ENCODE measurements at places on chromosomes 7 and 10.

GRCh38 chr10:99484626-99485581, 47.8 kb upstream of the NKX2-3 start:
- no peak for DNase-seq

DNA sequence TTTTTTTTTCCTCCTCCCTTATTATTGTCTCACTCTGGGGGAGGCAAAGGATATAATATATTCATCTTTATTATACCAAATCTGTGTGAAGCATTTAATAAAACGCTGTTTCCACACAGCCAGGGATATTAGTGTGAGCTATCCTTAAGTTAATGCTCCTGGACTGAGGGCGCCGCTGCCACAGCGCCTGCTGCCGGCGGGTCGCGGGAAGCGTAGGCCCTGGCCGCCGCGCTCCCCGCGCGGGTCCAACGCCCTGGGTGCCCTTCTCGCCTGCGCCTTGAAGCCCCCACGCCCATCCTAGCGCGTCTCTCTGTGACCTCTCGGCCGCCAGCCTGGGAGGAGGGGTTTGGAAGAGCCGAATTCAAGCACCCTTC, 9.5 kb upstream of the LBX1 start:
- DNase-seq = no peak

DNA sequence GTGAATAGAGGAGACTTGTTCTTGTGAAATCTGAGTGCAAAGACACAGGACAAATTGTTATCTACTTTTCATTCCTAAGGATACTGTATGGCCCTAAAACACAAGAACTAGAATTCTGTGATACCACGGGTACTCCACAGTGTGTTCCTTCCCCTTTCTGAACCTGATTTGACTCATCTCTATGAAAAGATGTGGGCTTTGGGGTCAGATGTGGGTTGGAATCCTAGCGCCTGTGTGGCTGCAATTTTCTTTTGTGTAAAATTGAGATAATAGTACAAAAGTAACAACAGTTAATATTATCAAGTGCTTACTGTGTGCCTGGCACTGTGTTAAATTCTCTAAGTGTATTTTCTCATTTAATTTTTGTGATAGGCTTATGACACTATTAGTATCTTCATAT, 8.1 kb downstream of the SRGN start:
- DNase-seq = no peak

GRCh38 chr10:69673521-69673920, 43.5 kb downstream of the FAM241B start:
- no peak for DNase-seq

GRCh38 chr10:120689777-120690529, 161.2 kb upstream of the WDR11 start:
- no peak for DNase-seq

GRCh38 chr7:38178695-38179344, 775 bp downstream of the STARD3NL start:
- DNase-seq = peak; percentile 36

GRCh38 chr10:45408421-45409319, 34.7 kb downstream of the ALOX5 start:
- no peak for DNase-seq

DNA sequence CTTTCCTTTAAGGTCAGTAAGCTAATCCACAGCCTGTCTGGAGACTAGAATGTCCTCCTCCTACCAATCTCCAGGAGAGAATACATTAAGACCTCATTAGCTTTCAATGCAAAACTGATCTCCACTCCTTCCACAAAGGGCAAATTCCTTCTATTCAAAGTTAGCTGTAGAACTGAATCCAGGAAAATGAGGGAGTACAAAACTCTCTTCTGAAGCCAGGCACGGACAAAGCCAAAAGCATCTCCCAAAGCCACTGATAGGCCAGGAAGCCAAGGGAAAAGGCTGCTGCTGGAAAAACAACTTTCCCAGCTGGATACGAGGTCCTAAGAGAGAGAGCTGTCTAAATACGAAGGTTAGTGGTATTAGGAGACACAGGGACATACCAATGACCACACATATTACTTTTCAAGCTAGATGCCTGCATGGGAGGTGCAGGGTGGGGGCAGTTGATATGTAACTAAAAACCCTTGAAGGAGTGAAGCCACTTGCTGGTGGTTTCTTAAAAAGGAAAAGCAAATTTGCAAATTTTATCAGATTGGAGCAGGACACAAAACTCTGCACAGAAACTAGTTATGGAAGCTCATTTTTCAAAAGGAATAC, 43.6 kb downstream of the MKX start:
- no peak for DNase-seq

GRCh38 chr10:110171032-110171431, 36.4 kb upstream of the MXI1 start:
- DNase-seq = no peak

DNA sequence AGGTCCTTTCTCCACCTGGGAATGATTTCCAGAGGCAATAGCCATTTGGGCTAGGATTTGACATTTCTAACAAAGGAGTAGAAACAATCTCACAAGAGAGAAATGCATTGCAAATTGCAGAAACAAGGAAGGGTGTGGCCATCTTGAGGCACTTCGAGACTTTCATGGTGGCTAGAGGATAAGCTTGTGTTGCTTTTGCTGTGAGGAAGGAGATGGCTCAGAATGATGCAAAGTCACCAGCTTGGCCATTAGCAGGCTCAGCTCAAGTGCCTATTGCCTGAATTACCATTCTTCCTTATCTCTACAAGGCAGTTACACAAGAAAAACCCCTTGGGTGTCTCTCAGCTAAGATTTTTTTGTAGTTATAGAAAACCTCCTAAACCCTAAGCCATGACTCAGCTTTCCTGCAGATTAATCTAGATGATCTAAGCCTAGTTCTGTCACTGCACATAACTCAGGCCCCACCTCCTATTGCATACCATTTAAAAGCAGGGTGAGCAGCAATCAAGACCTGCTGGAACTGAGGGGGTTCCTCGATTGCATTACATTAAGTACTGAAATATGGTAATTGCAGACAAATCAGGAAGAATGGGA, 683.1 kb downstream of the NRG3 start:
- no peak for DNase-seq

DNA sequence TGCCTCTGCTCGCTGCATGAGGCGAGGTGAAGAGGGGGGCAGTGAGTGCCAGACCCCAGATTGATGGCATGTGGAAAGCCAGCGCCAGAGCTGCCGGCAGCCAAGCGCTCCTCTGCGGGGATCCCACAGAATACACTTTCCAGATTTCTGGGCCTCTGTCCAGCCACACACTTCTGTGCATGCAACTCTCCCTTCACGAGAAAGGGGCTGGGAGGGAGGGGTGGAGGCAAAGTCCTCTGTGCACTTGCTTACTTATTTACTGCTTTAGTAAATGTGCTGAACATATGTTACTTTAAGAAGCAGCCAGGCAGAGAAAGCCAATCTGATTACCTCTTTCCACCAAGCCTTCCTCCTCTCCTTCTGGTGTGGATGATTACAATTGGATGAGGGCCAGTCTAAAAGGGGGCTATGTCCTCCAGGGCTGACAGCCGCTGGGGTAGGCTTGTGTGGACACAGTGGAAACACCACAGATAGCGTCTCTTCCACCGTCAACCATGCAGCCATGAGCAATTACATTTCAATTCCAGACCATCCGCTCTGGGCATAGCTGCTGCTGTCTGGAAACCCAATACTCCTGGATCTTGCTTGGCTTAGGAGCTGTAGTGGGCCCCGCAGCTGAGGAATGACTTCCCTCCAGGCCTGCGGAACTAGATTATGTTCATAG, 322.8 kb upstream of the ANKRD30A start:
- DNase-seq = no peak

- DNase-seq = no peak
Measured at GRCh38 chr7:118304100-118304499, 79.6 kb downstream of the ANKRD7 start.

GRCh38 chr10:132309471-132309865, 1.7 kb upstream of the STK32C start:
- DNase-seq = no peak

DNA sequence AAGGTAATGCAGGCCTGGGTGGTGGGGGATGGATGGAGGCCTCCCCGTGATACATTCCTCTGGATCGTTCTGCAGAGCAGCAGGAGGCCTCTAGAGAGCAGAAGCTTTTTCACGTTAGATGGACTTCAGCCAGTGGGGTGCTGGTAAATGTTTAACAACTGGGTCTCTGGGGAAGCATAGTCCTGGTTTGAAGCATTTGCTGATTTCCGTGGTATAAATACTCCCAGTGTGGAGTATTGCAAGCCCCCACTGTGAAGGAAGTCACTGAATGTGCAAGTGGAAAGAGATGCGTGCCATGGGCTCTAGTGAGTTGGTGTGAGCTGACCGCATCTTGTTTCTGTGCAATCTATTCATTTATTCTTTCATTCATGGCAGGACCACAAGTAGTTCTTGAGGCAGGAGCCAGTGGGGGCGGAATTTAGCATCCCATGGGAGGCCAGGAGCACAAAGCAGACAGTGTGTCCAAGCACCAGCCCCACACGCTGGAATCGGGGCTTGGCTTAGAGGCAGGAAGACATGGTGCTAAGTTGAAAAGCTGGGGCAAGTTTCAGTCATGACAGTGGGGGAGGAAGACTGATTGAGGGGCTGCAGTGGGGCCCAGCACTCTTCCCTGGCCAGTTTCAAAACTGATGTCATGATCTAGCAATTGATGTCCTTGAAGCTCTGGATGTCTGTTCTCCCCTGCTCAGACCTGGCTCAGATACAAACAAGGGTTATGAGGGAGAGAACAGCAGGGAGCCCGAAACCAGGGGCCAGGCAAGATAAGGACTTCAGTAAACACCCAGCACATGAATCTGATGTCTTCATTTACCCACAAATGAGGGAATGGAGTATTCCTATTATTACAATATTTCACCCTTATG, 280.9 kb upstream of the LYZL1 start:
- no peak for DNase-seq

- DNase-seq = no peak
Measured at GRCh38 chr7:192701-193480, 520 bp downstream of the FAM20C start.

DNA sequence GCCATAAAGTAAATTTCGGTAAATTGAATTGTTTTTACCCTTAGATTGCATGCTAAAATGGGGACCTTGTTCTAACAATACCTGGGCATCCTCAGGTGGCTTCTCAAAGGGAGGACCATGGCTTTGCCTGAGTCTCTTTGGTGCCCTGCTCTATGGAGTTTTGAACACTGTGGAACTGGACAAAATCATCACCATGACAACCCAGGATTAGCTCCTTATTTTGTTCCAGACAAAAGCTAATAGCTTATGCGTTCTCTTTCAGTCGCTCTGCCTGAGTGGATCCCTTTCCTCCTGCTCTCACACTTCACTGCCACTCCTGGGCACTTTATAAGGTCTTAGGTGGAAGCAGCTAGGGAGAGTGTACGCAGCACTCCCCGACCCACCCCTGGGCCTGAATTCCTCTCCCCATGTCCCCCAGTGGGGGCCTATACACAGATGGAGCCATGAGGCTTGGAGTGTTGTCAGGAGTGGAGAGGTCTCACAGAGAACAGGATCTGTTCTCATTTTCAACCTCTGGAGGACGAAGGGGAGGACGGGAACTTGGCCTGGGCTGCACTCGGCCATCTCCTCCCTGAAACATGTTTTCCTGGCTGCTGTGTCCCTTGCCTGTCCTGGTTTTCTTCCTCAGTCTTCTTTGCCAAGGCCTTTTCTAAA, 19.0 kb downstream of the ADCYAP1R1 start:
- no peak for DNase-seq

Measured in NCI-H2227 treated with DMSO at 0.1 percent for 48 hours (cell line).